Gastroesophageal sphincter (tissue), 4 donors: ENCODE measurements at places on chromosomes 16 and 17. TPM values are rescaled to one million over a fixed set of nuclear protein-coding genes. Genes with fewer than 3 reads are reported as not detected.

- peak; percentile 74 for ATAC-seq
These were observed 18.8 kb upstream of the GAA start for GRCh38 chr17:80082403-80083135.

NXN gene
- 65.8 TPM for total RNA-seq

- ATAC-seq, result no peak
These were observed 615.7 kb upstream of the SALL1 start for GRCh38 chr16:51766739-51767138.

GRCh38 chr16:29698042-29698441 is 19.1 kb downstream of the QPRT start:
- no peak for ATAC-seq

- ATAC-seq, result no peak
These were observed 1.6 kb downstream of the HOXB2 start for GRCh38 chr17:48543107-48543853.

DNA sequence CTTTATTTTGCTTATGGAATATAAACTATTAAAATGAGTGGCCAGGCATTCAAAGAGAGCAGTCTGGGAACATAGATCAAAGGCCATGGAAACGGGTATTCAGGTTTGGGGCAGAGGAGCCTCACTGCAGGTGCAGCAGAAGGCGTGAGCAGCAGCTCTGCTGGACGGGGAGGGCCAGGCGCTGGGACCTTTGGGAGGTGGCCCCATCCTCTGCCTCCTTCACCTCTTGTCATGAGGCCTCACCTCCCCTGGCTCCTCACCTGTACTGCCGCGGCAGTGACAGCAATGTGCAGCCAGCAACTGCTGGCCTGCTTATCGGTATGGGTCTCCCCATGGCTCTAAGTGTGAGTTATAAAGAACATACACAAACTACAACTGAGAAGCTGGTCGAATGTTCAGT is 109.4 kb downstream of the CDK5R1 start:
- ATAC-seq, result no peak

SPECC1 gene
- total RNA-seq, result 36.3 TPM

DNA sequence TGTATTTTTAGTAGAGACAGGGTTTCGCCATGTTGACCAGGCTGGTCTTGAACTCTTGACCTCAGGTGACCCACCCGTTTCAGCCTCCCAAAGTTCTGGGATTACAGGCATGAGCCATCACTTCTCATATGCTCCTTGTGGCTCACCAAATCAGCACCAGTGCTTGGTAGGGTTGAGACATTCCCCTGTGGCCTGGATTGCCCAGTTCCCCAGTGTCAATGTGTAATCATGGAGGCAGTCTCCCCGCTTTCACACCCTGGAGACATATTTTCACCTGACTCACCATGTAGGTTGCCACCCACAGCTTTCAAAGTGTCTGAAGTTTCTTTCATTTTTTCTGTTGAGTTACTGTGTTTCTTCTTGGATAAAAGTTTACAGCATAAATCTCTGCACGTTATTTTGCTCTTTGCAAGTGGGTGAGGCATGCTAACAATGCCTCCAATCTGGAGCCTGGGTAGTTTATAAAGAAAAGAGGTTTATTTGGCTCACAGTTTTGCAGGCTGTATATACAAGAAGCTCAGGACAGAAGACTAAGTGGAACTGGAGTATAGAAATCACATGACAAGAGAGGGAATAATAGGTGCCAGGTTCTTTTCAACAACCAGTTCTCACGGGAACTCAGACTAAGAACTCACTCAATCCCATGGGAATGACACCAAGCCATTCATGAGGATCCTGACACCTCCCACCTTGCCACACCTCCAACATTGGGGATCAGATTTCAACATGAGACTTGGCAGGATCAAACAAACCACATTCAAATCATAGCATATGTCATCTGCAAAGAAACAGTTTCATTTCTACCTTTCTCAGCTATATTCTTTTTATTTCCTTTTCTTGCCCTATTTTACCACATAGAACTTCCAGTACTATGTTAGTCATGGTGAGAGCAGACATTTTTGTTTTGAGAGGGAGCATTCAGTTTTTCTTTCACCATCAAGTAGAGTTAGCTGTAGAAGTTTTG is 113.2 kb downstream of the PHKB start:
- no peak for ATAC-seq

DNA sequence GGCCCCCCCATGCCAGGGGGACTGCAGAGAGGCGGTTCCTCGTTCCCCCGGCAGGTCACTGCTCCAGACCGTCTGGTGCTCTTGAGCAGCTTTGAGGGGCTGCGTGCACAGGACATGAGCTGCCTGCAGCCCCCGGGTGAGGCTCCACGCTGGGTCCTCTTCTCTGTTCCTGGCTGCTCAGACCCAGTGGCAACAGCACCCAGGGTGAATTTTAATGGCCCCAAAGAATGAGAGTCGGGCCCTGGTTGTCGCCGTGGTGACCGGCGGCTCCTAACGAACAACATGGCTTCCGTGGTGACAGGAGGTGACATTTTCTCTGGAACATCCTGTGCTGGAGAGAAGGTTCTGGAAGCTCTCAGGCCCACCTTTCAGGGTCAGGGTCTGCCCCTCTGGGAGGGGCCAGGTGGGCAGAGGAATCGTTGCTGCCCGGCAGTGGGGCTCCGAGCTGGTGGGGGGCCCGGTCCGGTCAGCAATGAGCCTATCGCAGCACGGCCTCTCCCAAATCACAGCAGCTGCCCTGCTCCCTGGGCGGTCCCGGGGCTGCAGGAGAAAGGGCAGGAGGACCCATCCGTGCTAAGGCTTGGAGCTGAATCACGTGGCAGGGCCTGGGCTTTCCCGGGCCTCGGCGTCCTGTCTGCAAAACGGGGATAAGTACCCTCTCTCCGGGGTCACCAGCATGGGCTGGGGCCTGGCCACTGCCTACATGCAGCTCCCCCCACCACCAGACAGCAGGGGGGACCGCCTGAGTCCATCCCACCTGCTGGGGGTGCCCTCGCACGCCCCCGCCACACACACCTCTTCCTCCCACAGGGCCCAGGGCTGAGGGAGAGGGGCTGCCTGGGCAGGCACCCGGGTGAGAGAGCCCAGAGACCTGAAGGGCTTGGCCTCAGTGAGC is 3.4 kb upstream of the C1QTNF8 start:
- no peak for ATAC-seq

DNA sequence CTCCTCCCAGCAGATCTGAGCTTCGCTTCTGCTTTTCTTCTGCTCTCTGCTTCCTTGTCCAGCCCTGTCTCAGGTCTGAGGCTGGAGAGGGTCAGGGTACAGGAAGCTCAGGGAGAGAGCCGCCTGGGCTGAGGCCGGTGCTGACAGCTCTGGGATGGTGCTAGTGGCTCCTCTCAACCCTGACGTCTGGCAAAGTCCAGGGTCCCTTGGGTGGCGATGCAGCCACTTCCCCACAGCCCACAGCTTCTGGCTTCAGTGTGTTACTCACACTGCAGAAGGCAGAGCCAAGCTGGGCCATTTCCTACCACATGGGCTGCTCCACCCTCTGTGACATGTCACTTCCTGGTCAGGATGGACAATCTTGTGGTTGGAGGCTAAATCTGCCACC is at the start of gene CD300C:
TSS of gene CD300C (minus strand) at position 273 of the 388 bp plus-strand sequence. CDS start 333 bp downstream, outside the sequence.
- ATAC-seq, result peak; percentile 27

SLC5A2 gene
- total RNA-seq, result not detected

GRCh38 chr17:81487487-81488275 is 24.9 kb downstream of the ACTG1 start:
- ATAC-seq, result peak; percentile 85

BOLA2B gene
- 93.2 TPM for total RNA-seq

TPSB2 gene
- total RNA-seq, result 110 TPM

DNA sequence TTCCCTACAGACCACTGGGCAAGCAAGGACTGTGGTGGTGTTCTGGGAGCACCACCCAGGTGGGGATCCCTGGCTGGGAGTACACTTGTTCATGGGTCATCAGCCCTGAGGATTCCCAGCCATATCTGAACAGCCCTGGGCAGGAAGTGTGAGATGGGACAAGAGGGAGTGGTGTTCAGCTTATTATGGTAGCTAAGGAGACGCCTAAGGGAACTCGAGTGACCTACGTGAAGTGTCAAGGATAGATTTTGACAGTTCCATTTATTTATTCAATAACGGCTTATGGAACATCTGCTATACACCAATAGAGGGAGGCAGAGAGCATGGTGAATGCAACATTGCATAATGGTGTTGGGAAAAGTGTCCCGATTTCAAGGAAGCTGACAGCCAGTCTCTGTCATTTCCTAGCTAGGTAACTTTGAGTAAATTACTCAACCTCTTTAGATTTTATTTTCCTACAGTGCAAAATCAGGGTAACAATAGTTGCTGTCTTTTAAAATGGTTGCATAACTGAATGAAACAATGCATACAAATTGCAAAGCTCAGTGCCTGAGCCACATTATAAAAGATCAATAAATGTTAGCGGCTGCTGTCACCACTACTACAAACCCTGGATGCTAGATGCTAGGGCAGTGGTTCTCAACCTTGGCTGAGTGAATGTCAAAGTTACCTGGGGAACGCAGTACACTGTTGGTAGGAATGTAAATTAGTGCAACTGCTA is 534.1 kb downstream of the GRIN2A start:
- ATAC-seq, result peak; percentile 28

GRCh38 chr17:67644061-67644460 is 73.7 kb upstream of the NOL11 start:
- ATAC-seq, result no peak

GLTPD2 gene
- total RNA-seq, result not detected

DNA sequence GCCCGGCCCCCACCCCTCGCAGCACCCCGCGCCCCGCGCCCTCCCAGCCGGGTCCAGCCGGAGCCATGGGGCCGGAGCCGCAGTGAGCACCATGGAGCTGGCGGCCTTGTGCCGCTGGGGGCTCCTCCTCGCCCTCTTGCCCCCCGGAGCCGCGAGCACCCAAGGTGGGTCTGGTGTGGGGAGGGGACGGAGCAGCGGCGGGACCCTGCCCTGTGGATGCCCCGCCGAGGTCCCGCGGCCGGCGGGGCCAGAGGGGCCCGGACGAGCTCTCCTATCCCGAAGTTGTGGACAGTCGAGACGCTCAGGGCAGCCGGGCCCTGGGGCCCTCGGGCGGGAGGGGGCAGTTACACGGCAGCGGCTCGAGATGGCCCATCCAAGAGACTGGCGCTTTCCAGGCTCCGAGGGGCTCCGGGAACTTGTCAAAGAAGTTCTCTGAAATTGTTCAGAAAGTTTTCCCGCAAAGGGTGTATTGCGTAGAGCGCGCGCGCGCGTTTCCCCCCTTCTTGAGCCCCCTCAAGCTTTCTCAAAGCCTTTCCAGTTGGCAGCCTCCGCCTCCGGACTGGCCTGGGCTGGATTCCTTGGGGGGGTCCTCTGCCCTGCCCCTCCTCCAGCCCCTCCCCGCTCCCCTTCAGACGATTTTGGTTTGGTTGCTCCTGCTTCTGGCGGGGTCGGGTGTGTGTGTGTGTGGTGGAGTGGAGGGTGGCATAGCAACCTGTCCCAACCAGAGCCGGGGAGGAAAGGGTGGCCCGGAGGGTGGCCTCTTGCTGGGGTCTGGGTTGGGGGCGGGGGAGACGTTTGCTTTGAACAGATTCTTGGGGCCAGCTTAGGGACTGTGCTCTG is 504 bp downstream of the ERBB2 start:
- peak; percentile 53 for ATAC-seq

DNASE1L2 gene
- 1.1 TPM for total RNA-seq

PEX12 gene
- 3.8 TPM for total RNA-seq

GRCh38 chr16:6200271-6200670 is 1102.7 kb upstream of the EEF2KMT start:
- ATAC-seq, result no peak

C16orf89 gene
- 0.62 TPM for total RNA-seq

GRCh38 chr17:48612456-48612853 is 1.6 kb upstream of the HOXB7 start:
- no peak for ATAC-seq

DNA sequence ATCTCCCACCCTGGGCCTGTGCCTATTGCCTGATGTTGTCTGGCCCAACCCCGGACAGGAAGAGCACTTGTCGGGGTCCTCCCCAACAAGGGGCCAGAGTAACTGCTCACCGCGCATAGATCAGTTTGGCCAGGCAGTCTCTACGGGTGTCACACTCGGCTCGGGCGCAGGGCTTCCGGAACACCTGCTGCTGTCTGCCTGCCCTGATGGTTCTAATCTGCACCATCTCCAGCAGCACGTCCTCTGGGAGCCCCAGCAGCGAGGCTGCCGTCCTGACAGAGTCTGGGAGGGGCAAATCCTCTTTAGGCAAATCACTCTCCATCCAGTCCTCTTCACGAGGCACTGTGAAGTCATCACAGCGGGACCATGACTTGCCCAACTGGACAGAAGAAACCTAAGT is 24.0 kb downstream of the MYO19 start:
- no peak for ATAC-seq

LGALS9B gene
- not detected for total RNA-seq

- ATAC-seq, result no peak
These were observed 5.3 kb upstream of the NTN3 start for GRCh38 chr16:2465653-2466415.

GRCh38 chr17:72024457-72024856 is 96.4 kb upstream of the SOX9 start:
- no peak for ATAC-seq

GRCh38 chr17:50689251-50689650 is 18.5 kb downstream of the ANKRD40 start:
- ATAC-seq, result no peak

DNA sequence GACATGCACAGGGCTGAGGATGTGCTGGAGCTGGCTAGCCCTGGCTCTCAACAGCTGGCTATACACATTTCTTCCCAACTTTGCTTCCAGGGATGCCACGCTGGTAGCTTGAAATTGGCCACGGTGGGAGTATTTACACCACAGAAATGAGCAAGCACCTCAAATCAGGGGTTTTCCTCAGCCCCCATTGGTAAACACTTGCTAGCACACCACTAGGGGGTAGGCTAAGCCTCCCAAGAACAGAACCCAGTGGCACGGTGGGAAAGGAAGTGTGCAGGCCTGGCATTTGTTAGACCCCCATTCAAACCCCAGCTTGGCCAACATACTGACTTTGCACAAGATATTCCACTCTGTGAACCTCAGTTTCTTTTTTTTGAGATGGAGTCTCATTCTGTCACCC is 12.9 kb downstream of the DRC3 start:
- no peak for ATAC-seq

DNA sequence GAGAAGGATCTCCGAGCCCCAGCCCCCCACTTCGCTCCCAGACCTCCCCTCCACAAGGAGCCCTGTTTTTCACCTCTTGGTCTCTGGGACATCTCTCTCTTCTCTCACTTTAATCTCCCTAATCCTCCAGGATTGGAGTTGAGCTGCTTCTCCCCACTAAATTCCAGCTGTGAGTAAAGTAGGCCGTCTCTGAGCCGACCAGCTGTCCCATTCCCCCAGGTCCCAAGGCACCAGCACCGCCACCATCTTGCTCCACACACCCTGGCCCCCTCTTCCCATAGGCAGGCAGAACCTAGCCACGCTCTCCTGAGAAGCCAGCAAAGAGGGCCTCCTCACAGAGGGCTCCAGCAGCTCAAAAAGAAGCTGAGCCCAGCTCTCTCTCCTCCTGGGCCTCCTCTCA is 878 bp downstream of the DLG4 start:
- no peak for ATAC-seq

MEOX1 gene
- total RNA-seq, result 9.6 TPM

EVPLL gene
- not detected for total RNA-seq

YBX2 gene
- 4.3 TPM for total RNA-seq

GRCh38 chr17:65918500-65918899 is 273.4 kb downstream of the CEP112 start:
- ATAC-seq, result no peak

- ATAC-seq, result peak; percentile 52
These were observed 32.7 kb upstream of the RPH3AL start for GRCh38 chr17:385178-385835.
